ENCODE measurements at places on chromosomes 1 and 21. TPM values are rescaled to one million over a fixed set of nuclear protein-coding genes. Genes with fewer than 3 reads are reported as not detected.

IVL gene
- polyA plus RNA-seq, result 0.36 TPM

DENND1B gene
- 10.4 TPM for polyA plus RNA-seq

UMODL1 gene
- 0.21 TPM for polyA plus RNA-seq

DNA sequence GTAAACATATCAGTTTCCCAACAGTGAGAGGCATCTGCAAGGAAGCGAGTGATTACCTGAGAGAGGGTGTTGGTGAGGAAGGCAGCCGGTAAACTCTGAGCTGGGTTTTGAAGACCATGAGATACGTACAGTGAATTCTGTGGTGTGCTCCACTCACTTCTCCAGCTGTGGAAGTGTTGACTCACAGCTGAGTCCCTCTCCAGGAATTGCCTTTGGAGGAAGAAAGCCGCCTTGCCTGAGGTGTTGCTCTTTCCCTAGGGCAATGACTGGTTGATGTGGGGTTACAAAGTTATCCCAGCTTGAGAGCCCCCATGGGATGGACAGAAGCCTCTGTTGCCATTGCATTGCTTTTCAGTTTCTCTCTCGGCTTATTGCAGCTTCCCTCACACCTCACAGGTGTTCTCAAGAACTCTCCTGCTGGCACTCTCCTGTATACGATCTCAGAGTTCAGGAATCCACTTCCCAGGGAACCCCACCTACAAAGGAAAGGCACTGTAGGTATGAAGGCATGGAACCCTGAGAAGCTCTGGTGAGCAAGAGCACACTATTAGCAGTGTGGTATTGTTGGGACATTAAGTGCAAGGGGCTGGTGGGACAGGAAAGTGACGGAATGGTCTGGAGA lies 10.8 kb downstream of the NHLH1 start:
- DNase-seq, result no peak

GRCh38 chr21:42071146-42071737 lies at the start of gene UMODL1:
UMODL1 (plus strand) TSS chr21:42071317; CDS start chr21:42071317, 0 bp downstream.
- DNase-seq, result no peak

DNA sequence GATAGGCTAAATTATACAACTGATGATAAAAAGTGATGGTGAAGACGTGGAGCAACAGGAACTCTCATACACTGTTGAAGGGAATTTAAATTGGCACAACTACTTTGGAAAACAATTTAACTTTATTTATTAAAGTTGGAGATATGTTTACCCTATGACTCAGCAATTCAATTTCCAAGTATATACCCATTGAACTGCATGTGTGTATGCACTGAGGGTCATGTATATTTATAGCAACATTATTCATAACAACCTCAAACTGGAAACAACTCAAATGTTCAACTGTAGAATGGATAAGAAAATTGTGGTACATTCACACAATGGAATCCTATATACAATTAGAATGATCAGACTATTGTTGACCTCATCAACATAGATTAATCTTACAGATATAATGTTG lies 16.5 kb upstream of the BCAS2 start:
- DNase-seq, result no peak

DNA sequence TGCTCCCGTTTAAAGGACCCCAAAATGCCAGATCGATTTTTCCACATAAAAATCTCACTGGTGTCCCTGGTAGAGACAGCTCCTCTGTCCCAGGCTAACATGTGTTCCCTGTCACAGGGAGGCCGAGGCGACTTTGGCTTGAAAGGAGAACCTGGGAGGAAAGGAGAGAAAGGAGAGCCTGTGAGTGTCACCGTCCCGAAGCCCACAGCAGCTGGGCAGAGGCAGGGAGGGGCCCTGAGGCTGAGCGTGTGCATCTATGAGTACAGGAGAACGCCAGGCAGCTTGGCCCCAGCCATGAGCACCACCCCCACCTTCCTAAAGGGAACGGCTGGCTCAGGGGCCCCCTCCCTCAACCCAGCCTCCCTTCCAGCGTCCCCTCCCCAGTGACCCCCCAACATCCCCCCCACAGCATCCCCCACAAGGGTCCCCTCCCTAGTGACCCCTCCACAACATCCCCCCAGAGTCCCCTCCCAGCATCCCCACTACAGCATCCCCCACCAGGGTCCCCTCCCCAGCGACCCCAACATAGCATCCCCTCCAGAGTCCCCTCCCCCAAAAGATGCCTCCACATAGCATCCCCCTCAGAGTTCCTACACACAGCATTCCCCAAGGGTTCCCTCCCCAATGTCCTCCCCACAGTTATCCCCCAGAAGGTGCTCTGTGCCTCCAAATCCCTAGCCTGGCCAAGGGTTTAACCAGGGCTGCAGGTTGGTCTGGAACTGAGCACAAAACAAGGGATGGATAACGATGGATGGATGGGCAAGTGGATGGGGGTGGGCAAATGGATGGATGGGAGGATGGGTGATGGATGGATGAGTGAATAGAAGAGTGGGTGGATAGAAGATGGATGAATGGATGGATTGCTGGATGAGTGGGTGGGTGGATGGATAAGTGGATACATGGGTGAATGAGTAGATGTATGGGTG lies 25.1 kb downstream of the COL6A2 start:
- DNase-seq, result no peak

Measured in renal pelvis (tissue), 12 donors.